ENCODE measurements at places on chromosomes 6 and 20.

DNA sequence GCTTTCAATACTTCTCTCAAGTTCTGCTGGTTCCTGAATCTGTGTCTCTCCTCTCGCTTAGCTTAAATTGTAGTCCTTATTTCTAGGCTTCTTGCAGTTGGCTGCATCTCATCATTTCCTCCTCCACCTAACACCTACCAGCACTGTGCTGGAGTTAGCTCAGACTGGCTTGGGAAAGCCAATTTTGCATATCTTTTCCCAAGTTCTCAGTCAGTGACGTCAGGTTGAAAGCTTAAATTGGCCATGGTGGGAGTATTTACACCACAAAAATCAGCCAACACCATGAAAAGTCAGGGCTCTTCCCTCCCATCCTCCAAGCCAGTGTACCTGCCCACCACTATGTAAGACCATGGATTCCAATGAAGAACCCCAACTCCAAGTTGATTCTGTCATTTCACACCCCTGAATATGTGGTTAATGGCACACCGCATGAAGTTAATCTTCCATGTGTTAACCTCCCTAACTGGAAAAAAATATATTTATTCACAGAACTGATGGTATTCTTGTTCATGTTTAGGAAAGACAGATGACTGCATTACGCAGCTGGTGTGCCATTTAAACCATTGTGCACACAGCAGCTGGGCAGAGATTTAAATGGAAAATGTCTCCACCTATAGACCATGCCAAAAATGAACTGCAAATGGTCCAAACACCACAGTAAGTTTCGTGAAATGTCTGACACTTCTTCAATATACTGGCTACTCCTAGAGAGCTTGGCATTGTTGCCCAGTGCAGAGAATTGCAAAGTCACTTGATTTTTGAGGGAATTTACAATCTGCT is 274.1 kb upstream of the MAP3K7 start:
- no peak for DNase-seq

- no peak for DNase-seq
These were observed 20.5 kb upstream of the CDKN1A start for GRCh38 chr6:36657942-36658544.

- no peak for DNase-seq
These were observed 211.6 kb upstream of the THEMIS start for GRCh38 chr6:128112494-128112893.

DNA sequence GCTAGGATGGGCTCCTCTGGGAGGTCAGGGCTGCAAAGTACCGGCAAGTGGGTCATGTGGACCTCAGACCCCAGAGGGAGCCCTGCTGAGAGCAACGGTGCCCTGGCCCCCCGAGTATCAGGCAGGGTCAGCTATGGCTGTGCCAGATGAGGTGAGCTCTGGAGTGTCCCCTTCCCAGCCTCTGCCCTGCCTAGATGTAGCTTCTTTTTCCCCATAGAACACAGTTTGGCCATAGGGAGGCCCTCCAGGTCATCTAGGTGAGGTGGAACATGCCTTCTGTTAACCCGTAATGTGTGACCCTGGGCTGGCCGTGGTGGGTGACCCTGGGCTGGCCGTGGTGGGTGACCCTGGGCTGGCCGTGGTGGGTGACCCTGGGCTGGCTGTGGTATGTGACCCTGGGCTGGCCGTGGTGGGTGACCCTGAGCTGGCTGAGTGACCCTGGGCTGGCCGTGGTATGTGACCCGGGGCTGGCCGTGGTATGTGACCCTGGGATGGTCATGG is 21.2 kb upstream of the PCMTD2 start:
- DNase-seq: no peak

- no peak for DNase-seq
These were observed 71.3 kb downstream of the HACE1 start for GRCh38 chr6:104788400-104788799.

DNA sequence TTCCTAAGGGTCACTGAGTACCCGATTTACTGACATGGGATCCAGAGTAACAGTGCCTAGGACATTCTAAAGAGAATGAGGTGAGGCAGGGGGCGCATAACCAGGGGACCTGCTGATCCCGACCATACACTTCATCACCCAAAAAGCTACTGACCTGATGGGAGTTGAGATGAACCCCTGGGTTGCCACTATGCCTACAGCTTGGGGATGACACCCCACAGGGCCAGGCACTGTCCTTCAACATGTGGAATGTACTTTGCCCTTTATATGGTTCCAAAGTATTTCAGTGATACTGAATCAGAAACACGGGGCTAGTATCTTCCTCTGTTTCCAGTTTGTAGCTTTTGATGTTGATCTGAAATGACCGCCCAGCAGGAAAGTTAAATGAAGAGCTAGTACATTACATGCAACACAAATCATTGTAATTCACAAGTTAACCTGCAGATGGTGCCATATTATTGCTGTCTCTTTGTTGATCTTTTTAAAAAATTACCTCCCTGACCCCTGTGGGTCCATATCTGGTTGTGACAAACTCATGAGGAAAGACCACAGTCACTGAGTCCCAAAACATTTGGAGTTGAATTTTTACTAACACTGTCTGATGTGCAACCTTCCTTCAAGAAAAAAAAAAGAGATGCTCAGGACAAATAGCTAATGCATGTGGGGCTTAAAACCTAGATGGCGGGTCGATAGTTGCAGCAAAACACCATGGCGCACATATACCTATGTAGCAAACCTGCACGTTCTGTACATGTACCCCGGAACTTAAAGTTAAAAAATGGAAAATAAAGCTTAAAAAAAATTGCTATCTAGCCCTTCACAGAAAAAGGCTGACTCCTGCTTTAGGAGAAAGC is 42.7 kb upstream of the GCNT2 start:
- no peak for DNase-seq

GRCh38 chr6:155216312-155217046 is 47.3 kb upstream of the CLDN20 start:
- DNase-seq: no peak

GRCh38 chr6:16503970-16504415 is 257.3 kb downstream of the ATXN1 start:
- no peak for DNase-seq

DNA sequence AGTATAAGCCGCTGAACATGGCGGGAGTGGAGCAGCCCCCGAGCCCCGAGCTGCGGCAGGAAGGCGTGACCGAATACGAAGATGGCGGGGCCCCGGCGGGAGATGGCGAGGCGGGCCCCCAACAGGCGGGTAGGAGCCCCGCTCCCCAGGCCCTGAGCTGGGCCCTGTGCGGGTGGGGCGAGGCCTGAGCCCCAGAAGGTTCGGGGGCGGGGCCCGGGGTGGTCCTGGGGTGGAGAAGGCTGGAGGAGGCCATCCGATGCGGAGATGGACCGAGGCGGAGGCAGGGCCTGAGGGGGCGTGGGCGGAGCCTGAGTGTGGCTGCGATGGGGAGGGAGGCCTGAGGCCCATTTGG is 7.1 kb downstream of the L3MBTL1 start:
- no peak for DNase-seq

GRCh38 chr6:135608031-135608430 is 110.5 kb upstream of the AHI1 start:
- no peak for DNase-seq

DNA sequence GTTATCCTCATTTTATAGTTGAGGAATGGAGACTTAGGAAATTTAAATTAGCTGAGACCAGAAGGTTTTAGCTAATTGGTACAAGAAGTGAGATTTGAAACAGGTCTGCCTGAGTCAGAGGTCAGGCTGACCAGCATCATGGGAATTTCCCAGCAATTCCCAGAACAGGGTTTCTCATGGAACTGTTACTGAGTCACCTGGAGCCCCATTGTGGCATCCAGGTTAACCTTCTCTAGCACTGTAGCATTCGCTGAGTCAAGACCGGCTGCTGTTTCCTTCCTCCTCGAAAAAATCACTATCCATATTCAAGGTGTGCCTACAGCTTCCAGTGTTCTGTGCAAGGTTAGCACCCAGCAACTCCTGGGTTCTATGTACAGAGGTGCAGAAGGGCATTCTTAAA is 238.0 kb upstream of the MAN1A1 start:
- DNase-seq: no peak

DNA sequence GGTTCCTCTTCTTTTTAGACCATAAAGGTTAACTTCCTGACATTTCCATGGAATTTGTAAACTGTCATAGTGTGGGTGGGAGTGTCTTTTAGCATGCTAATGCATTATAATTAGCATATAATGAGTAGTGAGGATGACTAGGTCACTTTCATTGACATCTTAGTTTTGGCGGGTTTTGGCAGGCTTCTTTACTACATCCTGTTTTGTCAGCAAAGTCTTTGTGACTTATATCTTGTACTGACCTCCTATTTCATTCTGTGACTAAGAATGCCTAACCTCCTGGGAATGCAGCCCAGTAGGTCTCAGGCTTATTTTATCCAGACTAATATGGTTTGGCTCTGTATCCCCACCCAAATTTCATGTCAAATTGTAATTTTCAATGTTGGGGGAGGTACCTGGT is 149.6 kb upstream of the SYNCRIP start:
- no peak for DNase-seq

DNA sequence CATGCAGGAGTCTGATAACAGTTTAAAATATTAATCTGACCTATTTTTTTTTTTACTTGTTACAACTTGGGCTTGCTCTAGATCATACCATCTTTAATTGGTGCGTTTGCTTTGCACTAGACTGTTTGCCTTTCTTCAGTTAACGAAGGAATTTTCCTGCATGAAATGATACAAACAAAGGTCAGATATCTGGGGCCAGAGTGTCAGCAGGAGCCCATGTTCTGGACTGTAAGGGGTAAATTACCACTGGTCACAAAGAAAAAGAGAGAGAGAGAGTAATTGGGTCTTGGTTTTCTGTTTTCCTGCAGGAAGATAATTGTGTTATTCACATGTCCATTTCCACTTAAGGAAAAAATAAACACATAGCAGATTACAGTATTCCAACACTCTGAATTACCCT is 399.4 kb upstream of the MARCKS start:
- DNase-seq: no peak

- DNase-seq: no peak
These were observed 81.9 kb downstream of the ZMYND8 start for GRCh38 chr20:47274401-47275108.

- no peak for DNase-seq
These were observed 63.9 kb downstream of the FAM120B start for GRCh38 chr6:170370416-170370815.

- DNase-seq: no peak
These were observed 9.9 kb upstream of the ARHGAP40 start for GRCh38 chr20:38591474-38592410.

DNA sequence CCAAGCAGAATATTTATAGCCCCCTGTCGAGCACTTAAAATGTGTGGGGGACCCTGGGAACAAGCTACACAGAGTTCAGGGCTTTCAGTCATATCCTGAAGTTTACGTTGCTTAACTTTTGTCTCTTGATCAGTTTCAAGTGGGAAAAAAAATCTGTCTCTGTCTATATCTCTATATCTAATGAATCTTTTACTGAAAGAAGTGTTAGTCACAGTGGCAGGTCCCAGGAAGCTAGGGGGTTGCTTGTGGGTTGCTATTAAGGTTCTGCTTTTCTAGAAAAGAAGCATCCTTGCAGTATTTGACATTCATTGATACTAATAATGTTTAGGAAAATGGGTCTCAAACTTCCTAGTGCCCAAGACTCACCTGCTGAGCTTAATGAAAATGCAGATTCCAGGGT is 76.7 kb upstream of the CLDN20 start:
- DNase-seq: no peak

DNA sequence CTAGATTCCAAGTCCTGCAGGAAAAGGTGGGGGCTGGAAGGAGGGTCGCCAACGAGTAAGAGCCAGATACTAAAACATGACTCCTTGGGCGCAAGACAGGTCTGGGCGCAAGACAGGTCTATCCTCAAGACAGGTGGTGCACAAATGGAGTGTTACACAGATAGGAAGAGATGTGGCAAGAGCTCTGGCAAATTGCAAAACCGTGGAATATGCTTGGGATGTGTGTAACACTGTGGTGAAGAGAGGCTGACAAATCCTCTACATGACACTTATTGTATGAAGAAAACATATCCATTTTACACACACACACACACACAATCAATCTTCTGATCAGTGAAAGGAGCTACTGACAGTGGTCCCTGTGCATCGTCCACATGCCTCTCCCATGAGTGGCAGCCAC is 77.6 kb downstream of the TBC1D7 start:
- DNase-seq: no peak

GRCh38 chr20:9021216-9021615 is 47.7 kb upstream of the PLCB4 start:
- DNase-seq: no peak

- no peak for DNase-seq
These were observed 131.0 kb upstream of the CST7 start for GRCh38 chr20:24818056-24818455.

DNA sequence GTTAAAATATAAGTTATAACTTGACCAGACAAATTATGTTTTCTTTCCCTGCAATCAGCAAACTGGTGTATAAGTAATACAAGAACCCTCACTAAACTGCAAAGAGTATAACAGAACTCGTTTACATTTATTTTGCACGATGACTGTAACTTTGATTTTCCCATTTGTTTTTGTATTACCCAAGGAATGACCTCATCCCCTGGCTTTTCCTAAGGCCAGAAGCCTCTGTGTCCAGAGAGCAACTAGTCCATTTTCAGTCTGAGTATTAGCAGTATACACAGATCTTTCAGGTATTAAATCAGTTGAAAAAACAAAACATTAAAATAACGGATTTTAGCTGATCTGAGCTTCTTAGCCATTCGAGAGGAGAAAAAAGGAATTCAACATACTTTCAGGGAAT is 17.2 kb downstream of the COL19A1 start:
- no peak for DNase-seq

DNA sequence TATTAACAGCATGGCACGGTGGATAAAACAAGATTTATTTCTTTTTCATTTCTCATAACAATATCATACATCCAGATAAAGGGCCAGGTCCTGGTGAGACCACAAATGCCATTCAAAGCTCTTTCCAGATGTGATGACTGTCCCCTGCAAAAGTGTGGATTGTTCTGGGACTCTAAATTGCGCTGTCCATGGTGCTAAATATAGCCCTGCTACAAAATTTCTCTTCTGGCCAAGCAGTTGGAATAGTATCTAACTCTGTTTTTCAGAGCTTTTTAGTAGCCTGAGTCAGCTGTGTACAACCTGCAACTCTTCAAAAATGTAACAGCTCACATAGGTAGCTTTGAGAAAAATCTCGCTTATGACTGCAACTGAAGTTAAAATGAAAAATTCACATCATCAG is 115.8 kb downstream of the MANEA start:
- DNase-seq: no peak

- no peak for DNase-seq
These were observed 1266.8 kb downstream of the GRIK2 start for GRCh38 chr6:102660303-102660702.

- DNase-seq: no peak
These were observed 63.0 kb downstream of the RIPOR3 start for GRCh38 chr20:50628332-50628731.
